ENCODE measurements at places on chromosomes 13 and 19.
A peak's percentile ranks its signal among the peaks of the same experiment; 100 is the strongest.

GRCh38 chr19:38785187-38785699, 3.8 kb upstream of the LGALS7B start:
- DNase-seq = no peak

- DNase-seq = no peak
Observed at GRCh38 chr13:51763486-51763885, 40.5 kb downstream of the DHRS12 start.

DNA sequence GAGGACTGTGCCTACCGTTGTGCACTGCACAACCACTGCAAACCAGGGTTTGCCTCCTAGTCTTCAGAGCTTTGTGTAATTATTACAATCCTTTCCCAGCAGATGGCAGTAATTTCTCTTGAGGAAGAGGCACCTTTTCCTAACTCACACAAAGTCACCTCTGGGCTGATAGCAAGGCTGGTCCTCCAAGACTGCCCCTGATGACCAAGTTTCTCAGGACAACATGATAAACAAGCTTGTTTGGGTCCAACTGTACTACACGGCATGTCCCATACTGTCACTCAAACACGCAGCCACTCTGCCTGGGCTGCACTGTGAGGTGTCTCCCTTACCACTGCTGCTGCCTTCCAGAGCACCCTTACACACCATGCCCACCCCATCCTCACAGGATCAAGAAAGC, 39.3 kb downstream of the RFXAP start:
- DNase-seq = peak; percentile 47

DNA sequence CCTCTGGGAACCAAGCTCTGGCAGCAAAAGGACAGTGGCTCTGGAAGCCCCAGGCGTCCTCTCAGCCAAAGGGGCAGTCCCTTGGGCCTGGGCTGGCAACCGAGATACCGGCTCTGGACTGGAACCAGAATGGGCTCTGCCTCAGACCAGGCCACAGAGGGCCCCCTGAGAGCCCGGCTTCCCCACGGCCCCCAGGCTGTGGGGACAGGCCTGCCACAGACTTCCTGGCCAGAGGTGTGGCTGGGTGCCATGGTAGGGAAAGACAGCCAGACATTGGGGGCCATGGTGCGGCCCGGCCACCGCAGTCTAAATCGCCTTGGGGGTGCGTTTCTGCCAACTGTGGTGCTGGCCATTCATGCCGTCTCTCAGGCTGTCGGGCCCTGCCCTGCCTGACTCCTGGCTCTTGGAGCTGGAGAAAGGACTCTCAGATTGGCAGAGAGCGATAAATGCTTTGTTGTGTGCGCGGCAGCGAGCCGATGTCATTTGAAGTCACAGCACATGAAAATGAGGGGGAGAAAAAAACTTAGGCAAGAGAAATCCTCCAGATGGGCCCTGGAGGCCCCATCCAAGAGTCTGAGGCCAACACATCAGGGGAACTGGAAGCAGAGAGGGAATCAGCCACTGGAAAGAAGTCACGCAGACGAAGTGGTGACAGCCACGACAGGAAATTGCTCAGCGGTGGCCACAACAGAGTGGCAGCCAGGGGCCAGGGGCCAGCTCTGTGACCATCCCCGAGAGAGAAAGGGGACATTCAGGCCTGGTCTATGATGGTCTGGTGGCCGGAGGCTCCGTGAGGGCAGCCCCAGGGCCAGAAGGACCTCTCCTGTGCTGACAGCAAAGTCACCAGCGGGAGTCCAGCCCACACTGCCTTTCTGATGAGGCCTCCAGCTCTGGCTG, 26.5 kb downstream of the SH3GL1 start:
- DNase-seq = peak; percentile 11

DNA sequence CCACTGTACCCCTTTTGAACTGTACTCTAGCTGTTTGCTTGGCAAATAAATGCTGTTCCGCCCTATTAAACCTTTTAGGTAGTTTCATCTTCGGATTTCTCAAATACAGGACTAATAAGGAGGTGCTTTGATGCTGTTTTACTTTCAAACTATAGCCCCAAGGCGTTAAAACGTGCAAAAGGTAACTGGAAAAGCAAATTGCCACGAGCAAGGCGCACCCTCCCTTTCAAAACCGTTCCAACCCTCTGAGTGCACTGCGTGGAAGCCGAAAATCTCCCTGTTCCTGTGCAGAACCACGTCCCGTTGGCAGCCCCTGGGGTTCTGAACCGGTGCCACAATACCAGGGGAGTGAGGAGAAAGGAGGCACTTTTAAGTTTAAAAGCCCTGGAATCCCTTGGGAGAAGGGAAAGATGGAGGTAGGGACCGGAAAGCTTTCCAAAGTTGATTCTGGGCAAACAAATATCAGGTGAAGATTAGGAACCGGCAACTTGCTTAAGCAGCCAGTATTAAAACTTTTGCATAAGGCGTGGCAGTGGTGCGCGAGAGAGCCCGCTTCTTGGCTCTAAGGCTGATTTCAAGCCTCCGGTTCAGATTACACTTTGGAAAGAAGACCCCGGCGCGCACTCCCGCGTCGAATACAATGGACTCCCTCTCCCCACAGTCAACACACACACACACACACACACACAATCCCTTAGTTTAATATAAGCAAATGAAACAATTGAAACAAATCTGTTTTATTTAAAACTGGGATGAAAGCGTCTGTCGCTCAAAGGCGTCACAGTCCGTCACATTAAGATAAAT, 9.5 kb downstream of the POU4F1 start:
- no peak for DNase-seq

DNA sequence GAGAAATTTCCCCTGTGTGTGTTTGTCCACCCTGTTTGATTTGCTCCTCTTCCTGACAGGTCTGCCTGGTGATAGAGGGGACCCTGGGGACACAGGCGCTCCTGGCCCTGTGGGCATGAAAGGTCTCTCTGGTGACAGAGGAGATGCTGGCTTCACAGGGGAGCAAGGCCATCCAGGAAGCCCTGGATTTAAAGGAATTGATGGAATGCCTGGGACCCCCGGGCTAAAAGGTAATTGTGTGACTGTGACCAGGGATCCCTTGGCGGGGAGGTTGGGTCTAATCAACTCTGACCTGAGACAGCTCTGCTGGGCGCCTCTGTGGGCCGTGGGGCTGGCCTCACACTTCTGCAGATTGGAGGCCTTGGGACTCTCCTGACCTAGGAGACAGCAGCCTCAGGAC, 81.4 kb downstream of the RAB20 start:
- no peak for DNase-seq

DNA sequence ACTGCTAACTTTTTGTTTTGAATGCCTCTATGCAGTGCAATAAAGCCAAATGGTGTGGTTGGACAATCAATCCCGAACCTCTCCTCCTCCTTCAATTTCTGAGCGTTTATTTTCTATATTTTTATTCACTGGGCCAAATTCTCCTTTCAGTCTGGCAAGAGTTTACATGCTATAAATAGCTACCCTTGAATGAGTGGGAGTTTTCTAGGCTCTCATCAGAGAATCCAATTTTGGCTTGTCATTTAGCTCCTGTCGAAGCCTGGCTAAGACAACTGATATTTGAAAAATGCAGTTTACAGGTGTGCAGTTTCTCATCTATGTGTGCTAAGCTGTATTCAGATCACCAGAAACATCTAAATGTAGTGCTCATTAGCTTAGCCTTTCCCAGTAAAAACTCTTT, 61.8 kb downstream of the OLFM4 start:
- no peak for DNase-seq

DNA sequence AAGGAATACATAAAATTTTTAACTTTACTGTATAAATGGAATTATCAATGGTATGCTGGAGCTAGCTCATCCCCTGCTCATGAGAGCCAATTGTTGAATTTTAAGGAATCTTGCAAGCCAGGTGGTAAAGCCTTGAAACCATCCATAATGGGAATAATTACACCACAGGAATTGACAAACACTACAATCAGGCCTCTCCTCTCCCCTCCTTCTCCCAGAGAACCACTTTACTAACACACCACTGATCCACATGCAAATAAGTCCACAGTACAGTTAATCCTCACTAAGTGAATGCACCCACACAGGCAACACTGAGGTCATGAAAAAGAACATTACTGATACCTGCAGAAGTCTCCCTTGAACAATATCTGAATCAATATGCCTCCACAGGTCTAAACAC, 140.5 kb downstream of the KLF12 start:
- no peak for DNase-seq

DNA sequence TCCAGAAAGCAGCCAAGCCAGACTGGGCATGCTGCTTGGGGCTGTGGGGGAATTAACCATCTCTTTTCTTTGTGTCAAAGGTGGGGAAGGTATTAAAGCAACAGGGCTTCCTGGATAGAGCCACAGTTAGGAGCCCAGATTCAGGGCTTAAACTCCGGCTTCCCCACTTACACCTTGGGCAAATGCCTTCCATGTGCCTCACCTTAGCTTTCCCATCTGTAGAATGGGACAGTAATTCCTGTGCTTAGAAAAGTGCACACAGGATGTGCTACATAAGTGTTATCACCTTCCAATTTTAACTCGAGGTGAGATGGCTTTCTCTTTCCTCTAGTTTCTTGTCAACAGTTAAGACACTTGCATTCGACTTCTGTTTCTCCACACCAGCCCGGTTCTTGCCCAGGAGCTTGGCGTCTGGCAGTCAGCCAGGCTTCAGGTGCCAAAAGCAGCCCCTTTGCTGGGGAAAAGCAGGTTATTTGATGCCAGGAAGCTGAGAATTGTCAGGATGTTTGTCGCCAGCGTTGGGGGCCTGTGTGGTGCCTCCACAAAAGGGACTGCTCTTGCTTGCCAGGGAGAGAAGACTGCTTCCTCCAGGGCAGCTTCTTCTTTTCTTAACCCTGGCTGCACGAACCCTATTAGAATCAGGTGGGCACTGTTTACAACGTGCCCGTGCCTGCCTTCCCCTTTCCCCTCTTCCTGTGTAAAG, 79.2 kb downstream of the SIPA1L3 start:
- no peak for DNase-seq

Data from NCI-H460 (cell line).